ENCODE measurements at places on chromosomes 11 and 22. TPM values are rescaled to one million over a fixed set of nuclear protein-coding genes. Genes with fewer than 3 reads are reported as not detected.

OR56A1 gene
- not detected for total RNA-seq

CALCB gene
- total RNA-seq = 20.3 TPM

OR51A4 gene
- total RNA-seq = not detected

RIMBP3B gene
- total RNA-seq = not detected

NUDT8 gene
- total RNA-seq = 53.1 TPM

TRIM49 gene
- not detected for total RNA-seq

GAL3ST1 gene
- total RNA-seq = 0.50 TPM

OR51E2 gene
- not detected for total RNA-seq

FEN1 gene
- total RNA-seq = 4.3 TPM

OSBP2 gene
- 7.8 TPM for total RNA-seq

TNNI2 gene
- total RNA-seq = not detected

OR5A1 gene
- total RNA-seq = not detected

DNA sequence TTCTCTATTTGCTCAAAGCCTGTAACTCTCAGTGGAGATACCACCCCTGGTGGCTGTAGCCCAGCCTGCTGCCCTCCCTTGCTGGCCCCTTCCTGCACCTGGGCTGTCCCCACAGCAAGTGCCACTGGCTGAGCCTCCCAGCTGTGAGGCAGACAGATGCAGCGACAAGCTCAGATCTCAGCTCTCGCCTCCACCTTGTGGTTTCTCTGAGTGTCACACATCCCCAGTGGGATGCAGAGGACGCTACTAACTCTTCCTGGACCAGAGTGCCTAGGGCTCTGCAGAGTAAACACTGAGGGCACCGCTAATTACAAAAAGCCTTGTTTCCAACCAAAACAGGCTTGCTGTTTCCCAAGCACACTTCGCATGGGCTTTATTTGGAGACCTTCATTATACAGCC lies 8.9 kb downstream of the YPEL1 start:
- no peak for DNase-seq

DNA sequence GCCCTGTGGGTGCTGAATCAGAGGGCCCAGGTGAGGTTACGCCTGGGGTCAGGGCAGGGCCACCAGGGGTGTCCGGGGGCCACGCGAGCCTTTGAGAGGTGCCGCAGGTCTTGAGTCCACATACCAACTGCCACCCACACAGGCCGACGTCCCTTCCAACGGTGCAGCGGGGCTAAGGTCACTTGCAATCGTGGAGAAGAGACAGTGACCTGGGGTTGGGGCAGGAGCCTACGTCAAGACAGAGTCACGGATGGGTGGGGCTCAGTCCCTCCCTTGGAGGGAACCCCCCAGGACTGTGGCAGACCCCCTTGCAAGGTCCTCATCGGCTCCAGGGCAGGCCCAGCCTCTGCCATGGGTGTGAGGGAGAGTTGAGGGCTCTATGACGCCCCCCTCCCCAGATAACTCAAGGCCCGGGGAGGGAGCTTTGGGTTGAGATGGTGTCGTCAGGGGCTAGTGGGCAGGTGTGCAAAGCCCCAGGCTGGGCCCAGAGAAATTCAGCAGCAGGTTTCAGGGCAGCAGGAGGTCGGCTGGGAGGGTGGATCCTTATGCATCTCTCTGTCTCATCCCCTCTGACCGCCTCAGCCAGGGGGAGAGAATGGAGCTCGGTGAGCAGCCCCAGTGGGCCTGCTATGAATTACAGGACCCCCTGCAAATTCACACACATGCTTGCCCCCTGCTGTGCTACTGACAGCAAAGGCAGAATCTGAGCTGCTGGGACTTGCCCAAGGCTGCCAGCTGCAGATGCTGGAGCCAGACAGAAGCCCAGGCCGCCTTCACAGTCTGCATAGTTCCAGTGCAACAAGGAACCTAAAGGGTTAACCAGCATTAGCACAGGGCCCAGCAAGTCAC lies 60.0 kb downstream of the MYEOV start:
- no peak for DNase-seq

DNA sequence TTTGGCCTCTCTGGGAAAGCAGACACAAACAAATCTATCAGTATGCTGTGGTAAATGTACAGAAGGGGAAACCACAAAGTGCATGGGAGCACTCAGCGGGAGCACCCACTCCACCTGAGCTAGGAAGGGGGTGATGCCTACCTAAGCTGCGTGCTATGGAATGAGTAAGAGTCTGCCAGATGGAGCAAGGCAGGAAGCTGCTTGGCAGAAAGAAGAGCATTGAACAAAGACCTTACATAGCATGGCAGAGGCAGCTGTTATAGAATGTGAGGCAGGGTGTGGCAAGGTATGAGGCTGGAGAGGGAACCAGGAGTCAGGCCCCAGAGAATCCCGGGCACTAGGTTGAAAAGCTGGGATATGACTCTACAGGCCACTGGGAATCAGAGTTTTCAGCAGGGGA lies 13.8 kb upstream of the MTFP1 start:
- DNase-seq = no peak

DNA sequence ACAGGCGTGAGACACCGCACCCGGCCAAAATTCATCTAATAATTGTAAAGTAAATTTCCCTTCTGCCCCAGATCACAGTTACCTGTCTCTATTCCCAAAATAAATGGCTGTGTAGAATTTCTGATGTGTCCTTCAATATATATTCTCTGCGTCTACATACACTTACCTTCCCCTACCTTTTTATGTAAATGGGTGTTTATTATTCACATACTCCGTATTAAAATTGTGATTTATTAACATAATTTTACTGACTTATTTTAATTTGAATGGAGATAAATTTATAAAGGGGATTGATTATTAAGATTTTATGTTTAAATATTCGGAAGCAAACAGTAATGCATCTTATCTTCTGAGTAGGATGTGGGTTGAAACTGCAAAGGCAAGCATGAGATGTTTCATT lies 16.4 kb upstream of the ZNF280A start:
- no peak for DNase-seq

DNA sequence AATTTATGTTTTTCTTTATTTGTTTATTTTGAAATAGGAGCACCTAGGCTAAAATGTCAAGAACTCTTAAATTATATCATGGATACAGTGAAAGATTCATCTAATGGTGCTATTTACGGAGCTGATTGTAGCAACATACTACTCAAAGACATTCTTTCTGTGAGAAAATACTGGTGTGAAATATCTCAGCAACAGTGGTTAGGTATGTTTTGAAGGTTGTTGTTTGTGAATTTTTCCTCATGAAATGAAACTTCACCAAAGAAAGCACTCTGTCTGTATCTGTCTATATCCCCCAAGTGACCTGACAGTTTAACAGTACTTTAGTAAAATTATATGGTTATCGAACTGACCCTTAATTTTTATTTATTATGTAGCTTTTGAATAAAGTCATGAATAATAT lies 12.8 kb downstream of the ATM start:
- no peak for DNase-seq

DNA sequence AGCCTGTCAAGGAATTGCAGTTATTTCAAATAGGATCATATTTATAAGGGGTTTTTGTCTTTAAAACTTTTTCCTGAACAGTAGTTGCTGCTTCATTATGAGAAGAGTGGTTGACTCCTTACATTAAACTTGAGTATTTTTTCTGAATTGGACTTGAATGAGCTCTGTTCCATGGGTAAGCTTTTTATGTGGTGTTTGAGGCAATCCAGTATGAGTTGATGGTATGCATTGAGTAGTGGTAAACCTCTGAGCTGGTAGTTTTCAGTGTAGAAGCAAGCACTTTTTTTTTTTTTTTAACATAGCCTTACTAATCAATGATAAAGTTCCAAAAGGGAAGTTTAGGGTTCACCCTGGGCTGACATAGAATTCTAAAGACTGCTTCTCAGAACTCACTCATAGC lies 3.4 kb downstream of the KMT2A start:
- no peak for DNase-seq

DNA sequence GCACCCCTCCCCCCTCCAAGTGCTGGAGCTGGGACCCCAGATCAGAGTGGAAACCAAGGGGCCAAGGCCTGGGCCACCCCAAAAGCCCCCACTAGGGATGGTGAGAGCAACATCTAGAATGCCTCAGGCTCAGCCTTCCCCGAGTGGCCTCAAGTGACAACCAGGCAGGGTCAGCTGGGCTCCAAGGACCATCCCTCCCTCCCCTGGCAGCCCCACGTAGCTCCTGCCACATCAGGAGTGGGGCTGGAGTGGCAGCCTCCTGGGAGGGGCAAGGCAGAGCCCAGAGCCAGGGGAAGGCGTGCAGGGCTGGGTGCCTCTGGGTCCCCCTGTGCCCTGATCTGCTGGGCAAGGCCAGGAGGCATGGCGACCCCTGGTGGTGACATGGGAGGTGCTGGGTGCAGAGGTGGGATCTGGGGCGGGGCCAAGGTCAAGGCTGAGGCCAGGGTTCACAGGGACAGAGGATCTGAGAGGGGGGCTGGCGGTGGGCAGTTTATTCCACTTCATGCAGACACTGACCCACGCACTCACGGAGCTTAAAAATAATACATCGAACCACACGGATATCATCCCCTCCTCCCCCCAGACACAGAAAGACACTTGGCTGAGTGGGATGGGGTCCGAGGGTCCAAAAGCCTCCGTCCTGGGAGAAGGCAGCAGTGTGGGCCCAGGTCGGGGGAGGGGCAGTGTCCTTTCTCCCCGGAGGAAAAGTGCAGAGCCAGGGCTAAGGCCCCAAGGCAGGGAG lies 15.8 kb upstream of the EHD1 start:
- DNase-seq = peak; percentile 89

- no peak for DNase-seq
These were observed 46.8 kb downstream of the BTG4 start for GRCh38 chr11:111465400-111465799.

GRCh38 chr11:64572143-64572542 lies 18.9 kb upstream of the SLC22A12 start:
- no peak for DNase-seq

DNA sequence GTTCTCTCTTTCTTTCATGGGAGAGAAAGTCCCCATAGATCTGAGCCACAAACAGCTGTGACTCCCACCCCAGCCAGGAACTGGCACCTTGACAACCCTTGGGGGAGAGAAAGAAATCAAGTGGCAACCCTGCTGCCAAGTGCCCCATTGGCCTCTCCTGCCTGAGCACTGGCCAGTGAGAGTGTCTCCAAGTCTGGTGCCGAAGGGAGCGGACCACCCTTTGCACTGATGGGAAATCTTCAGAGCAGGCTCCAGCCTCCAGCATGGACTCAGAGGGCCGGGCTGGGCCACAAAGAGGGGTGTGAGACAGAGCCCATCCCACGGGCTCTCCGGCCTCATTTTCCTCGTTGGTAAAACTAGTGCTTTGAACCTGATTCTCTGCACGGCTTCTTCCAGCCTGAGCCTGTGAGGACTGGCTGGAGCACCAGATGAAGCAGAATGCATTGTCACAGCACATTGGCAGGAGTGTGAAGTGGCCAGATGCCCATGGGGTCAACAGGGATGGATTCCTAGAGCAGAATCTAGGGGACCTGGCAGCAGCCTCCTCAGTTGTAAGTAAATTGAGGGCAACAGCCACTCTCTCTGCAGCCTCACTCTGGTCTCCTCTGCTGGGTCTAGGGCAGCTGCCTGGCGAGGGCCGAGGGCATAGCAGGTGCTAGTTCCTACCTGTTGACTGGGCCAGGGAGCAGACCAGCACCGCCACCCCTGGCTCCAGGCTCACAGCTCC lies 81.4 kb downstream of the TRIM29 start:
- no peak for DNase-seq

DNA sequence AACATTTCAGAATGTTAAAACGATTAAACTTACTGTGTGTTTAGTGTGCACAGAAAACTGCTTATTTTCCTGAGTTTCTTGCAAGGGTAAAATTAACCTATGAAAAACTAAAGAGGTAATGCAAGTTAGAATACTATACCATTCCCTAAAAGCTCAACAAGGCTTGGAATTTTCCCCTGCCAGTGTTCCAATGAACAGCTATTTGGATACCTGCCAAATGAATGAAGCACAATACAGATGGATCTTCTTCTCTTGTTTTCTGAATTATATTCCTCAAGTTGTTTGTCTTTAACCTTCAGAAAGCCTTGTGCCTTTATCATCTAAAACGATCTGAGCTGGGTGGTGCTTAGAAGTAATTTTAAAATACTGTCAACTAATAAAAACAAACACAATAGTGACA lies 204.5 kb downstream of the LRRC4C start:
- no peak for DNase-seq

DNA sequence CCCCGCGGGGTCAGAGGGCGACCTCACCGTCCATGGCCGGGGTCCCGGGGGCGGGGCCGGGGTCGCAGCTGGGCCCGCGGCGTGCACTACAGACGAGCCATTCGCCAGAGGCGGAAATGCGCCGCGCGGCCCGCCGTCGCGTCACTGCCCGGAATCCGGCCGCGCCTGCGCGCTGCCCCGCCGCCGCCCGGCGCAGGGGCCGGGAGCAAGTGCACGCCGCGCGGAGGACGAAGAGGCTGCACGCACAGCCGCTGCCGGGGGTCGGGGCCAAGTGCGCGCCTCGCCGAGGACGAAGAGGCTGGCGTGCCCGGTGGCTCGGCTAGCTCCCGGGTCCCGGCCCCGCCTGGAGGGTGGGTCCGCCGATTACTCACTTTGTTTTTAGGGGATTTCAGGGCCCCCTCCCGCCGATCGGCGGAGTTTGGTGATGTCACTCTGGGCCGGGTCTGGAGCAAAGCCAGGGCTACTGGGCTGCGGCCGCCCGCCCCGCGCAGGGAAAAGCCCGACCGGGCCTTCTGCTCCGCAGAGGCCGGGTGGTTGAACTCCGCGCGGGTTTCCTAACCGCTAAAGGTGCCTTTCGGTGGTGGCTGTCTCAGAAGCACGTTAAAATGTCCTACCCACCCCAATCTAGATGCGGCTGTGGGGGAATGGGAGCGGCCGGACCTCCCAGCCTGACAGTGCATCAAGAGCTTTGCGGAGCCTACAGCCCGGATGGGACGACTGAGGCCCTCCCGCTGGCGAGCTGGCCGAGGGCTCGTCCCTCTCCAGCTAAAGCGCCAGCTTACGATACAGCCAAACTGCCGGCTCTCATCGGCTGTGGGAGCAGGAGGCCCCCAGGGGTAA lies at the start of gene RELA:
TSS of gene RELA (minus strand) at position 118 of the 840 bp plus-strand sequence. CDS start at position 34, 84 bp downstream.
- DNase-seq = peak; percentile 92

DNA sequence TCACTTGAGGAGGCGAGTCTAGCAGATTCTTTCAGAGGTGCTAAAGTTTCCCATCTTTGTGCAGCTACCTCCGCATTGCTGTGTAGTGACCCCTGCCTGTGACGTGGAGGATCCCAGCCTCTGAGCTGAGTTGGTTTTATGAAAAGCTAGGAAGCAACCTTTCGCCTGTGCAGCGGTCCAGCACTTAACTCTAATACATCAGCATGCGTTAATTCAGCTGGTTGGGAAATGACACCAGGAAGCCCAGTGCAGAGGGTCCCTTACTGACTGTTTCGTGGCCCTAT lies 8.9 kb upstream of the SAMM50 start:
- DNase-seq = no peak

DNA sequence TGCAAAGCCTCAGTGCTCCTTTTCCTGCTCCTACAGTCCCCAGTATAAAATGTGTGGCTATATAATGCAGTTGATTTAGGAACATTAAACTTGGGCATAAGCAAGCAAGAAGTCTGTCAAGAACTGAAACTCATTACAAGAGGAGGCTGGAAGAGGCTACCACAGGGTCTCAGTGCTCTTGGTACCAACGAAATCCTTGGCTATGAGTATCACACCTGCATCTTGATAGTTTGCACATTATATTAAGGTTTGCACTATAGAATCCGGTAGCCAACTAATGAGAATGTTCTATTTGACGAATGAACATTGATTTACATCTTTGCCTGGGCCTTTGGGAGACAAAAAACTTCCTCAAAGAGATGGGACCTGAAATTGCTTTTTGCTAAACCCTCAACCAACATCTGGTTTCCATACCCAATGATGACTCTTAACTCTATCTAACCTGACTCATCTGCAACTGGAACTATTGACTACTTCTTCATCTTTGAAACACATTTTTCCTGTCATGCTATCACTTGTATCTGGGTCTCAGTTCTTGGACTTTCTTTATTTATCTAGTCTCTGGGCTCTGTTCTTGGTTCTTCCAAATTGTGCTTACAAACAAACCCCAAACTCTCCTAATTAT lies 207.2 kb upstream of the CTSC start:
- no peak for DNase-seq

All from thyroid gland (tissue), 4 donors.